Testis (tissue), 5 donors: ENCODE measurements at places on chromosomes 5 and 9. TPM values are rescaled to one million over a fixed set of nuclear protein-coding genes. Genes with fewer than 3 reads are reported as not detected.

- H3K36me3 ChIP-seq = no peaks in the 10 kb centered on the region
- no peak overlapping the region for H3K4me3 ChIP-seq
- H3K27me3 ChIP-seq = no peaks in the 10 kb centered on the region
- DNase-seq = no peak
- no peak overlapping the region for H3K27ac ChIP-seq
These were observed 33.1 kb downstream of the GTF3C4 start for GRCh38 chr9:132703336-132703735.

- no peak overlapping the region for H3K4me3 ChIP-seq
- no peaks in the 10 kb centered on the region for H3K27me3 ChIP-seq
- H3K27ac ChIP-seq = peak overlapping the region; percentile 75
- no peaks in the 10 kb centered on the region for H3K36me3 ChIP-seq
- no peak for DNase-seq
These were observed 18.3 kb upstream of the MUSK start for GRCh38 chr9:110650261-110650660.

DNA sequence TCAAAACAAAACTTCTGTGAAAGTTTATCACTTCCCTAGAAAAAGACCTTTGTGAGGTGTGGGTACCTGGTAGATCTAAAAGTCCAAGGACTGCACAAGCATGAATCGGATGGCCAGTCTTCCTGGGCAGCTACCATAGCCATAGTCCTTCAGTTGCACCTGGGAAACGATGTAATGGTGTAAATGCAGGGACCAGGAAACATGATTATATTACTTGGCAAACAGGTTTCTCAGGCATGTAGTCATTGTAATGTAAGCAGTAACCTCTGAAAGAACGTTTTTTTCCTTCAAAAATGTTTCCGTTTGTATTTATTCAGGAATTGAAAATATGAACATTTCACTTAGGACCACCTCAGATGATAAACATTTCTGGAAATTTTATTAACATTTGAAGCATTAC is 433.4 kb downstream of the DTWD2 start:
- no peaks in the 10 kb centered on the region for H3K27me3 ChIP-seq
- DNase-seq = no peak
- no peak overlapping the region for H3K27ac ChIP-seq
- no peaks in the 10 kb centered on the region for H3K4me1 ChIP-seq

GRCh38 chr5:71830681-71831539 is 111.8 kb downstream of the CARTPT start:
- H3K27me3 ChIP-seq = no peaks in the 10 kb centered on the region
- no peaks in the 10 kb centered on the region for H3K36me3 ChIP-seq
- no peak overlapping the region for H3K4me3 ChIP-seq
- peaks cover 16% of the 10 kb centered on the region for H3K4me1 ChIP-seq

The PELO gene
- 9.0 TPM for total RNA-seq
